ENCODE measurements at places on chromosomes 7 and 10.

GRCh38 chr10:1465993-1466764 is 271.1 kb downstream of the ADARB2 start:
- DNase-seq = no peak

GRCh38 chr7:142463401-142463850 is 205.6 kb upstream of the PRSS58 start:
- no peak for DNase-seq

DNA sequence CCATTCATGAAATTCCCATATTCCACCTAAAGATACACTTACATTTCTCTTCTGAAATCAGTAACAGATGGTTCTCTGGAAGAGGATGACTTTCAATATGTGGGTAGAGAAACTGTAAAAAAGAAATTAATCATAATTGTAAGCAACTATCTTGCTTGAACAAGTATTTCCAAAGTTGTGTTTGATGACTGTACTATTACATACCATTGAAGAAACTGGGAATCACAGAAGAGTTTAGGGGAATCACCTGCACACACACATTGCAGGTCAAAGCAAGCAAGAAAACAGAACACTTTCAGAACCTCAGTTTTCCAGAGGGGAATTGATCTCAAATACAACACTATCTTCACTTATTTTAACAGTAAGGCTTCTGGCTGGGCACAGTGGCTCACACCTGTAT is 33.6 kb downstream of the GSAP start:
- DNase-seq = no peak

DNA sequence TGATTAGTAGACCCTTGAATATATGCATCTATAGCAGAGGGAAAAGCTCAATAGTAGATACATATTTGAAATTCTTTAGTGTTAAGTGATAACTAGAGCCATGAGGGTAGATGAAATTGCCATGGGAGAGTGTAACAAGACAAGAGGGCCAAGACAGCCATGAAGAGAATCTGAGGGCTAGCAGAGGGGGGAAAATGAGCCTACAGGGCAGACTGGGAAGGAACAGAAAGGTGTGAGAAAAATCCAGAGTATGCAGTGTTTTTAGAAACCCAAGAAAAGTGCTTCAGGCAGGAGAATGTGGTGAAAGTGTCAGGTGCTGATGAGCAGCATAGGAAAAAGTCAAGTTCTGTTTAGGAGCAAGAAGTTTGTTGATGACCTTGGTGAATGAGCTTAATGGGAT is 63.0 kb downstream of the MAPK8 start:
- DNase-seq = no peak

DNA sequence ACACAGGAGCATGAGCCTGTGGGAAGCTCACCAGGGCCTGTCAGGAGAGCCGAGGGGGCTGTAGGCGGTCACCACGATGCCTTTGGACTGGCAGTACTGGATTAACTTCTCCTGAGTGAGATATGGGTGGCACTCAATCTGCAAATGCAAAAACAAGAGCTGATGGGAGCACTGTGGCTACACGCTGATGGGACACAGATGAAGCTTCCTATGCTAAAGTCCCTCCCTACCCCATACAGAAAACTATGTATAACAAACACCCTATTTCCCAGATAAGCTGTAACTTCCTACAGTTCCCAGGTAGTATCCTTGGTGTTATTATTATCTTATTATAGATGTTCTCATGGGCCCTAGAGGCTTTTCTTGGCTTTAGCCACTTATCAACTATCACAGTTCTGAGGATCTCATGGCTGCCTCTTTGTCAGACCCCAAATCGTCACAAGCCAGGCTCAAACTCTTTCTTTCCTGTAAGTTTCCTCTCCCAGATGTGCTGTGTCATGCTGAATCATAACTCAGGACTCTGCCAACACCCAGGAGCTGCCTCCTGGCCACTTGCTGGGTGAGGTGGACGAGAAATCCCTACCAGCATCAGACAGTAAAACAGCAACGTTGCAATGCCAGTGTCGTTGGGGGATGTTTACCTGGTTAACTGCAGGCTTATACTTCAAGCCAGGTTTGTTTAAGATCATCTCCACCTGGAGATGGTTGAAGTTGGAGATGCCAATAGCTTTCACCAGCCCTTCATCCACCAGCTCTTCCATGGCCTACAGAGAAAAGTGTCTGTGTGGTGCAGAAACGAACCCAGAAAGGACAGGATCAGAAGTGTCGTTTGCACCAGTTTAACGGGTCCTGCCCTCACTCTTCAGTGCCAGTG is 10.3 kb downstream of the AKR1B1 start:
- no peak for DNase-seq
